ENCODE measurements at places on chromosomes 7 and 10. TPM values are rescaled to one million over a fixed set of nuclear protein-coding genes. Genes with fewer than 3 reads are reported as not detected.
A peak's percentile ranks its signal among the peaks of the same experiment; 100 is the strongest.

DOCK1 gene
- 47.7 TPM for total RNA-seq

LEP gene
- total RNA-seq: 0.09 TPM

NXPH1 gene
- total RNA-seq: 22.4 TPM

IDI2 gene
- total RNA-seq: not detected

EBF3 gene
- 185 TPM for total RNA-seq

CASP7 gene
- 4.8 TPM for total RNA-seq

- DNase-seq: no peak
Observed at GRCh38 chr7:158959021-158959717, 102.8 kb downstream of the DYNC2I1 start.

DNA sequence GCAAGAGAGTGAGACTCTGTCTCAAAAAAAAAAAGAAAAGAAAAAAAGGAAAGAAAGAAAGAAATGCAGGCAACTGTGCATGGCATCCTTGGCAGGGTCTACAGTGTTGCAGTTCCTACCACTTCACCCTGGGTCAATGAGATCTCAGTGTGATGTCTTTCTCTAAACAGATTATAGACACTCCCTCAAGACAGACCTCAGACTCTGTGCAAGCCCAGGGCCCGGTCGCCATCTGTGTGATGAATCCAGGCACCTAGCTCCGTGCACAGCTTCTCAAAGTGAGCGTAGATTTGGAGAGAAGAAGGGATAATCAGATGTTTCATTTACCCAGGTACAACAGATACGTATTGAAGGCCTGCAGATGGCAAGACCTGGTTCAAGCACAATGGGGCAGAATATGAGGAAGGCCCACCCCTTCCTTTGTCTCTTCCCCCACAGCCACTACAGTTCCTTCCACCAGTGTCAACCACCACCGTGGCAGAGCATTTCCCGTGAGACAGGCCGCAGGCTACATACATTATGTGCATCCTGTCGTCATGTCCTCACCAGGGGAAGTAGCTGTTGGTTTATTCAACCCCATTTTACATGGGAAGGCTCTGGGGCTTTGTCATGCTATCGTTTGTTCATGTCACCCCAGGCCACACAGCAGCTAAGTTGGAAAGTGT lies 471.7 kb upstream of the GALNT17 start:
- DNase-seq: no peak

DNA sequence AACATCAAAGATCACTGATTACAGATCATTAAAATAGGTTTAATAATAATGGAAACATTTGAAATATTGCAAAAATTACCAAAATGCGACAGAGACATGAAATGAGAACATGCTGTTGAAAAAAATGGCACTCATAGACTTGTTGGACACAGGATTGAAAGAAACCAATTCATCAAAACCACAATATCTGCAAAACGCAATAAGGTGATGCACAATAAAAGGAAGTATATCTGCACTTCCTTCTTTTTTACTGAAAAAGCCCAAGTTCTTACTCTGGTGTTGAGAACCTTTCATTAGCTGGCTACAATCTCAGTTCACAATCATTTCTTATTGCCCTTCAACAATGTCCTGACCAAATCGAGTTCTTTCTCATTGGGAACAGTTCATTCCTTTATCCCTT lies 28.7 kb downstream of the TMEM106B start:
- no peak for DNase-seq

DNA sequence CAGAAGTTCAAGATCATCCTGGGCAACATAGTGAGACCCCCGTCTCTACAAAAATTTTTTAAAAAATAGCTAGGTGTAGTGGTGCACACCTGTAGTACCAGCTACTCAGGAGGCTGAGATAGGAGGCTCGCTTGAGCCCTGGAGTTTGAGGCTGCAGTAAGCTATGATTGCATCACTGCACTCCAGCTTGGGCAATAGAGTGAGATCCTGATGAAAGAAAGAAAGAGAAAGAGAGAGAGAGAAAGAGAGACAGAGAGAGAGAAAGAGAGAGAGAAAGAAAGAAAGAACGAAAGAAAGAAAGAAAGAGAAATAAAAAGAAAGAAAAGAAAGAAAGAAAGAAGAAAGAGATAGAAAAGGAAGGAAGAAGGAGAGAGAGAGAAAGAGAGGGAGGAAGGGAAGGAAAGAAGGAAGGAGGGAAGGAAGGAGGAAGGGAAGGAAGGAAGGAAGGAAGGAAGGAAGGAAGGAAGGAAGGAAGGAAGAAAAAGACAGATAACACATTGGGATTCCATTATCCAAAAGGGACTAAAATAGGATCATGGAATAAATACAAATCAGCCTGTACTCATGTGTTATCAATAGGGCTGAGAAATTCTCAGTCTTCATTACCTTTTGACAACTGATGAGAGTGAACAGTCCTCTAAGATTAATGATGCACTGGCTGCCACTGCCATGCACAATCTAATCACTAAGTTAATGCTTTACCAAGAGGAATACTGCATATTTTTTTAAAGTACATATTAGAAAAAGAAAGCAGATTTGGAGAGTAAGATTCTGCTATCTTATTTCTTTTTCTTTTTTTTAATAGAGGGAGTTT lies 35.4 kb upstream of the WAC start:
- no peak for DNase-seq

DNA sequence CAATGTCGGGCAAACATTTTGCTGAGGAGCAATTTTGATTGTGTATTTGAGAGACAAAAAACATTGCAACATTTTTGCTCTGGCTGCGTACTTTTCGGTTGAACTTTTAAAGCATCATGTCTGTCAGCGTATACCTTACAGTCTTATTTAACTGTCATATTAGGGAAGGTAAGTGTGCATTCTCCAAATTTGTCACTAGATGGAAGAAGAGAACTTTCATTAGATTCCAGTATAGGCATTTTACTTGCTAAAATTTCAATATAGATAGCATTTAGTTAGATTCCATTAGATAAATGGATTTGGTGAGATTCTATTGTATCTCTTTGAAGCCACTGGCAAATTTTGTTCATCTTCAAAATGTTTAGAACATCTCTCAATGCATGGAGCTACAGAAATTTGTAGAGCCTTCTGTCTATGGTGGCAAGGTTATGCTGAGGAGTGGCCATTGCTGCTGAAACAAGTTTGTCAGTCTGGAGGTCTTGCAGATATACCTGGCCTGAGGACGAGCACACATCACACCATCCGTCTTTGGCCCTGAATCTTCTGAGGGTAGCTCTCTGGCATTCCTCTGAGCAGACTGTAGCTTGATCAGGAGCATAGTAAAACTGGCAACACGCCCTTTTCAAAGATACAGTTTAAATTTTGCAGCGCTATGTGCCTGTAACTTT lies 437.5 kb upstream of the MBL2 start:
- DNase-seq: no peak

DNA sequence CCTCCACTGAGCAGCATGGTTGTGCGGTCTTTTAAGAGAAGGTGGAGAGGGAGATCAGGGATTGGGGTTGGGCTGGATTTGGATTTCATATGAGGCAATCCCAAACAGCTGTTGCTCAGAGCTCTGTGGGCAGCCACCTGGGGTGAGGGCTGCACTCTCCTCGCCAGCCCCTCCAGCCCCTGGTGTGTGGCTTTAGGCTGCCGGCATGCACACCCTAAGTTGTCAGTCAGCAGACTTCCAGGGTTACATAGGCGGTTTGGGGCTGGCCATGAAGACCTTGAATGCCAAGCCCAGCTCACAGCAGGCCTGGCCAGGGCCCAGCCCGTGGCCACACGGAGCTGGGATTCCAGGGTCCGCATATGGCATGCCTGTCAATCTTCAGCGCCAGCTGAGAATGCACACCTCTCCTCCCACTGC lies 54.8 kb downstream of the ZMIZ1 start:
- peak; percentile 38 for DNase-seq

GRCh38 chr7:32026083-32026425 lies 44.2 kb downstream of the PDE1C start:
- peak; percentile 3 for DNase-seq

DNA sequence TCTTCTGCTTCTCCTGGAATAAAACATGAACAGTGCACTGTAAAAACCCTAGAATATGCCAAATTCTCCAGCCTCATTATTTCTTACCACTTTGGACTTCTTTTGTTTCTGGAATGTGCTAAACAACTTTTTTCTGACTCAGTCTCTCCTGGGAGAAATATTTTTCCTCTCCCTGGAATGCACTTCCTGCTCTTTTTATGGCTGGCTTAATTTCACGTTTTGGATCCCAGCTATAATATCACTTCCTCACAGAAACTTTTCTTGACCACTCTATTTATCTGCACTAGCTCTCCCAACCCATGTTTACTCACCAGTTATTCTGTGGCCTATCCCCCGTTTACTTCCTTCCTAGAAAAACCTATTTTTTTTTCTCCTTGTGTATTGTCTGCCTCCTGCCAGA lies 26.7 kb downstream of the ABCB5 start:
- DNase-seq: no peak

- DNase-seq: no peak
Observed at GRCh38 chr7:47893721-47894365, 54.4 kb downstream of the PKD1L1 start.

Data from cerebellum (tissue), 4 donors.